ENCODE measurements at places on chromosomes 3 and 15. TPM values are rescaled to one million over a fixed set of nuclear protein-coding genes. Genes with fewer than 3 reads are reported as not detected.

Gene TMED3
- total RNA-seq = 191 TPM

Gene FOXB1
- not detected for total RNA-seq

Gene CSTA
- total RNA-seq = 0.75 TPM

Gene PROS1
- total RNA-seq = 13.8 TPM

Gene PXYLP1
- 13.1 TPM for total RNA-seq

Gene FEZF2
- not detected for total RNA-seq

All from A549 treated with Hydrocortisone at 1 μM for 4 hours (cell line).